ENCODE measurements at places on chromosomes 5 and 9.

- DNase-seq: no peak
Observed at GRCh38 chr5:120139039-120139438, 325.1 kb upstream of the PRR16 start.

DNA sequence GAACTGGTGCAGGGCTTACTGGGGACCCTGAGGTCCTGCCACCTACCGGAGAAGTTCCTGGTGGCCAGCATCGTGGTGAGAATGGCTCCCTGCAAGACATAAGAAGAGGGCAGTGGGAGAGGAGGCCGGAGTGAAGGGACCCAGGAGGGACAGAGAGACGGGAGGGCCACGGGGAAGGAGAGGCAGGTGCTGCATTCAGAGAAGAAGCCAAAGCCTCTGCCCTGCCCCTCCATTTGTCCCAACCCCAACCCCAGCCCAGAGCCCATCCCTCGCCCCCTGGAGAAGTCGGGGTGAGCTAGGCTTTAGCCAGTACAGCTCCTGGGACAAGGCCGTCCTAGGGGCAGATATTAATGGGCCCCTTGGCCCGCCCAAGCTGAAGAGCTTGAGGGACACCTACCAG, 41.8 kb downstream of the CAMK2A start:
- DNase-seq: no peak

GRCh38 chr9:137606734-137607138, 1.2 kb downstream of the ARRDC1 start:
- DNase-seq: no peak

DNA sequence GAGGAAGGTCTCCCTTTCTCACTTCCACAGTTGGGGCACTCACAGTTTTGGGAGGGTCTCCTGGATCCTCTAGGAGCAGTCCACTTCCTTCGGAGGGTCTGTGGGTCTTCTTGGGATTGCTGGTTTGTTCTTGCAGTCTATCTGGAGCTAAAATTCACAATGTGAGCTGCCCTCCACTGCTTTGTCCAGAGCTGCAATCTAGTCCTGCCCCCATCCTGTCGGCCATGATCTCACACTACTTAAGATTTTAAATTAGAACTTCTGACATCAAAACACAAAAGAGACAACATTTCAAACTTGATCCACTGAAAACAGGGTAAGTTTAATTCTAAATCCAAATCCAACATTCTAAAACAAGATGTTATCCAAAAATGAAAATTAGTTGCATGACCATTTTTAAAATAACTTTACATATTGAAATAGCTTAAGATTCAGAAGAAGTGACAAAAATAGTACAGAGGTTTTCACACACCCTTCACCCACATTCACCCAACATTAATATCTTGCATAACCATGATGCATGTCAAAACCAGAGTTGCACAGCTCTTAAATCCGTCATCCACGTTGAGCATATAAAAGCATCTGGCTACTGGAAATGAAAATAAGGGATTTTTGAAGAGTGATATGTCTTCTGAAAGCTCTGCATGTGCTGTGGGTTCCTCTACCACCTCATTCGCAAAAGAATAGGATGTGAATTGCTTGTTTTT, 113.7 kb upstream of the EPB41L4A start:
- DNase-seq: no peak

- no peak for DNase-seq
Observed at GRCh38 chr9:93288891-93289883, 105.2 kb downstream of the WNK2 start.

DNA sequence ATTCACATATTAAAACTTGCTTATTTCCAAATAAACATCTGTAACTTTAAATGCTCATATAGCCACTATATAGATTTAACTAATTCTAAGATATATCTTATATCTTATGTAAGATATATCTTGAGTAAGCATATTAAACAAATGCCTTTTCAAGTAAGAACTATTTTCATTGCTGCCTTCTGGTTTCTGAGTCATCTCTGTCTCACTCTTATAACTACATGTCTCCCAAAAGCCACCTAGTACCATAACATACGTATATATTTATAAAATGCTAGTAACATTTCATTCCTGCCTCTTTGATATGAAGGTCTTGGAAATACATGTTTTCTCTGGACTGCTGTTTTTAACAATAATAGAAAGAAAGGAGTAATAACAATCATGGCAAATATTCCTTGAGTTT, 429.5 kb downstream of the DTWD2 start:
- no peak for DNase-seq

Data from stimulated activated CD4-positive, alpha-beta T cell treated with anti-CD3 and anti-CD28 coated beads, Interleukin-1b, Interleukin-23, amount 100 ng/mL, for 1 hour (primary cell).